T-helper 1 cell treated with Interleukin-12 subunit alpha and Interleukin-12 subunit beta and Interleukin-4 antibody, amounts not matched to agents 30 ng/mL and 1 ng/mL, for 36 hours (primary cell): ENCODE measurements at places on chromosomes 6 and 20. TPM values are rescaled to one million over a fixed set of nuclear protein-coding genes. Genes with fewer than 3 reads are reported as not detected.

The PDE7B gene
- 7.1 and 8.4 TPM in 2 replicates for total RNA-seq

The CALHM5 gene
- total RNA-seq = not detected in 2 replicates

The GHRH gene
- not detected in 2 replicates for total RNA-seq

The MUC21 gene
- not detected in 2 replicates for total RNA-seq

The SLC22A2 gene
- total RNA-seq = not detected in 2 replicates

The F13A1 gene
- not detected in 2 replicates for total RNA-seq

The SMIM26 gene
- 46.8 and 49.3 TPM in 2 replicates for total RNA-seq

The OR12D3 gene
- total RNA-seq = not detected in 2 replicates

The ABHD16B gene
- total RNA-seq = not detected in 2 replicates

The RSPO3 gene
- total RNA-seq = not detected in 2 replicates

The CCM2L gene
- not detected in 2 replicates for total RNA-seq

The ASIP gene
- not detected in 2 replicates for total RNA-seq

The MYT1 gene
- not detected in 2 replicates for total RNA-seq

The SCP2D1 gene
- total RNA-seq = not detected in 2 replicates

The TBX18 gene
- not detected in 2 replicates for total RNA-seq

The NMBR gene
- not detected in 2 replicates for total RNA-seq

The WFDC10B gene
- total RNA-seq = not detected in 2 replicates

The RIPOR2 gene
- total RNA-seq = 214 and 216 TPM in 2 replicates

The B3GAT2 gene
- total RNA-seq = not detected in 2 replicates

The FUT9 gene
- total RNA-seq = not detected in 2 replicates

The PDRG1 gene
- total RNA-seq = 12.7 and 13.0 TPM in 2 replicates

The OR2B6 gene
- not detected in 2 replicates for total RNA-seq

The CENPW gene
- 35.5 and 36.5 TPM in 2 replicates for total RNA-seq

The SLC22A16 gene
- not detected in 2 replicates for total RNA-seq

The ESF1 gene
- total RNA-seq = 18.0 and 18.2 TPM in 2 replicates

The EBF4 gene
- 32.4 and 33.3 TPM in 2 replicates for total RNA-seq

The ZNF165 gene
- total RNA-seq = 0.29 and 0.44 TPM in 2 replicates

The SPTLC3 gene
- total RNA-seq = 0.22 and 0.39 TPM in 2 replicates

The SYNE1 gene
- total RNA-seq = 79.2 and 83.5 TPM in 2 replicates

The MROH8 gene
- 0.98 and 1.0 TPM in 2 replicates for total RNA-seq

The DPM1 gene
- total RNA-seq = 45.5 and 47.1 TPM in 2 replicates

The SLC22A3 gene
- total RNA-seq = not detected in 2 replicates

The THEMIS gene
- 58.0 and 61.0 TPM in 2 replicates for total RNA-seq

The HLA-DMA gene
- total RNA-seq = 49.5 and 58.5 TPM in 2 replicates

The TNFAIP3 gene
- 180 and 184 TPM in 2 replicates for total RNA-seq

The VPS52 gene
- total RNA-seq = 64.0 and 71.6 TPM in 2 replicates

The LINC00237 gene
- not detected in 2 replicates for total RNA-seq

The BPIFB1 gene
- total RNA-seq = not detected in 2 replicates

The COL9A1 gene
- total RNA-seq = not detected in 2 replicates

The C20orf202 gene
- not detected in 2 replicates for total RNA-seq

The WFDC12 gene
- not detected in 2 replicates for total RNA-seq
